Spleen (tissue), 13 donors: ENCODE measurements at places on chromosomes 5 and 9. TPM values are rescaled to one million over a fixed set of nuclear protein-coding genes. Genes with fewer than 3 reads are reported as not detected.

Gene CCL21
- total RNA-seq = 68.9 TPM

- no peak for DNase-seq
Observed at GRCh38 chr5:59569158-59569557, 324.4 kb downstream of the PDE4D start.

GRCh38 chr9:4442806-4443205 is 47.5 kb upstream of the SLC1A1 start:
- DNase-seq = no peak

Gene GLT6D1
- not detected for total RNA-seq

DNA sequence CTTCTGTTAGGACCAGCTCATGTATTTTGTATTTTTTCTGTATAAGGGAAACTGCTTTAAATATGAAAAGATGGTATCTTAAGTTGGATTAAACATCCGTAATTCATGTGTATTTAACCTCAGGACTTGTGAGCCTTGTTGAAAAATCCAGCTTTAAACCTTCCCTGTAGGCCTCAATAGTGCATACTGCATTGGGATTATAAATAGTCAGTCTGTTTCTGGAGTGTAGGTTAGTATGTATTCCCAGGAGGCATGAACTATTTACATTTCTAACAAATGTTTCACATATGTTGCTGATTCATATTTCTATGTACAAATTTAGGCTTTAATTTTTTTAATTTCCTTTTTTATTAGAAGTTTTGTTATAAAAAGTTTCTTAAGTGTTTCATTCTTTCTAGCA is 137.9 kb upstream of the GRHPR start:
- DNase-seq = no peak

GRCh38 chr5:10351199-10351905 is 2.1 kb upstream of the MARCHF6 start:
- no peak for DNase-seq

DNA sequence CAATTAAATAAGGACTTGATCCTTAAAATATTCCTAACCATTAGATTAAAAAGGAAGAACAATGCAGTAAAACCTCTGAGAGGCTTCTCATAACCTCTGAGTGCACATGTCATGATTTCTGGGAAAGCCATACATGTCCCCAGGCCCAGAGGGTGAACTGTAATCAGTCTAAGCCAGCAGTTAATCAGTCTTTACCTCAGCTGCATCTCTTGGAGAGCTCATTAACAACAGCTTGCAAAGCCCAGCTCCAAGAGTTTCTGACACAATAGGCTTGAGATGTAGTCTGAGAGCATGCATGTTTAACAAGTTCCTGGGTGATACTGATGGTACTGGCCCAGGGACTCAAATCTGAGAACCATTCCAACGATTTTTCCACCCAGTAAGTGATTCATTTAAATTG is 392.1 kb downstream of the DNAH5 start:
- no peak for DNase-seq

DNA sequence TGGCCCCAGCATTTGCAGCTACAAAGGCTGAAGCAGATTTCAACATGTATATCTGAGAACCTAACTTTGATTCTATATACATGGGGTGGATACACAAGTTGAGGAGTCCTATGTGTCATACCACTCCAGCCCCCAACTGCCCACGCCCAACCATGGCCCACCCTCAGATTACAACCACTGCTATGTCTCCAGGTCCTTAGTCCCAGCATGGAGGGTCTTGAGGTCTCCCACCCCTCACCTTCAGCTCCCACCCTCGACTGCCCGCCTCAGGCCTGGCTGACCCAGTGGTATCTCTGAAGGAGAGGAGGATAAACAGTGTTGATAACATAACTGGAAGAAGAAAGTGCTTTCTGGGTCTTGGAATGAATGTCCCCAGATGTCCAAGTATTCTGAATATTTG is 8.2 kb downstream of the SOWAHA start:
- no peak for DNase-seq

GRCh38 chr5:73215891-73216610 is 43.1 kb downstream of the TMEM174 start:
- peak; percentile 89 for DNase-seq

DNA sequence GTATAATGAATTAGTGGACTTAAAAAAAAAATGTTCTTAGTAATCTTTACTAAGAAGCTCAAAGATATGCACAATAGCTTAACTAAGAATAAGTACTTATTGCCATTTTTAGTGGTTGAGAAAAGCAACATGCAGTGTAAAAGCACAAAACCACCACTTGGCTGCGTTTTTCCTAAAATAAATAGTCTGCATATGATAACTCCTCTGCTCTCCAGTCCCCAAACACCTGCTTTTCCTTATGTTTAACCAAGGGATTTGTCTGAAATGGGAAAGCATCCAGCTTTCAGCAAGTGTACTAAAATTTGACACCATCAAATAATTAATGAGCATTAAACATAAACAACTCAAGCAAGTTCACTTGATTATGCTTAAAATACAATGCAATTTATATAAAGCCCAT is 41.4 kb downstream of the PSIP1 start:
- DNase-seq = no peak

DNA sequence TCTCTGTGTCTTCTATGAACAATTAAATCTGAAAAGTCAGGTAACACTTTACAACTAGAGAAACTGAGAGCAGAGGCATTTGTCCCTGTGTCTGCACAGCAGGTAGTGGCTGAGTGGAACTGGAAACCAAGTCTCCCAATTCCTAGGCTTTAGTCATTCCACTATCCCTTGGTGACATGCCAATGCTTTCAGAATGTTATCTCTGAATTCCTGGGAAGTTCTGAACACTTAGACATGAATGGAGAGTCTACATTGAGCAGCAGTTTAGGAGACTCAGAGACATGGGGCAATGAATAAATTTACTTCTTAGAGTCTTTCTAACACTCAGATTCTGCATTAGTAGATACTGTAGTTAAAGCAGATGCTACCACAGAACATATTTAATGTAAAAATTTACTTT is 94.8 kb upstream of the APC start:
- no peak for DNase-seq

DNA sequence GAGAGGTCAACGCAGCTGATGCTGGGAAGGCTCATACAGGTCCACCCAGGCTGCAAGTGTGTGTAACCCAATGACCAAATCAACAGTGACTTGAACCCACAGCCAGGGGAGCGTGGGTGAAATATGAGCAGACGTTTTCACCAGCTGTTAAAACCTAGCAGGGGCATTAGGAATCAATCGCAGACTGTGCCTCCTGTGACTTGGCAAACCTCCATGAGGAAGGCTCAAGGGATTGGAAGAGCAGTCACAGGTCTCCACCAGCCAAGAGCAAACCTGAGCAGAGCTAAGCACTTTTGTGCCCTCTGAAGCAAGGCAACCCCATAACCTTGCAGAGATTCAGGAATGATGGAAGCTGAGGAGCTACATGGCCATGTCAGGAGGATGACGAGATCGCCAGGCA is 25.5 kb downstream of the INSYN2B start:
- DNase-seq = no peak

DNA sequence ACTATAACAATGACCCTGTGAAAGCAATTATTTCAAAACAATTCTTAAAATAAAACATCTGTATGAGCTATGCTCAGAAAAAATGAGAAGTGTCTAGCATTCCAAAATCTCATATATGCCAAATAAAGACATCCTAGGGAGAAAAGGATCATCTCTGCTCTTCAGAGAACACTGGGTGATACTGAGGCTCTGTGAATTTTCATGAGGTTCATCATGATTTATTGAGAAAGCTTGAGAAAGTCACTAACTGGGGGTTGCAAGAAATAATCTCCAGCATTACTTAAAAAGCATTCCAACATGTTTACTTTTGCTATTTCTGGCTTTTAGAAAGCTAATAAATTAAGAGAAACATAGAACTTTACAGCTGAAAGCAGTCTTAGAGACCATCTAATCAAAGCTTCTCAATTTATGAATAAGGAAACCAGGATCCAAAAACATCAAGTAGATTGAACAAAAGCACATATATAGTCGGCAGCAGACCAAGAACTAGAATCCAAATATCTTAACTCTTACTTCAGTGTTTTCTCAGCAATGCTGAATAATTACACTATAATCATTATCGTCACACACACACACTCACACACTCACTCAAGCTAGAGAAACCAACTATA is 372.8 kb downstream of the NR2F1-AS1 start:
- no peak for DNase-seq

Gene ANKRD55
- 1.7 TPM for total RNA-seq

- DNase-seq = no peak
Observed at GRCh38 chr5:40486437-40487275, 193.1 kb upstream of the PTGER4 start.

DNA sequence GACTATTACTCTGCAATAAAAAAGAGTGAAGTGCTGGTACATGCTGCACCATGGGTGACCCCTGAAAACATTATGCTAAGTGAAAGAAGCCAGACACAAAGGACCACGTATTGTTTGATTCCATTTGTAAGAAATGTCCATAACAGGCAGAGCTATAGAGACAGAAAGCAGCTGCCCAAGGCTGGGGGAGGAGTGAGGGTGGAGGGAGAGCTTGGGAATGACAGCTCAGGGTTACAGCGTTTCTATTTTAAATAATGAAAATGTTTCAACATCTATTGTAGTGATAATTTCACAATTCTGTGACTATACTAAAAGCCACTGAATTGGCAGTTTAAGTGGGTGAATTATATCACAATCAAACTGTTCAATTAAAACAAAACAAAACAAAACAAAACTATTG is 81.7 kb downstream of the MYO10 start:
- DNase-seq = no peak
